ENCODE measurements at places on chromosomes 3 and 15.

GRCh38 chr15:56964182-56964581 lies 45.7 kb downstream of the TCF12 start:
- DNase-seq: peak; percentile 53

DNA sequence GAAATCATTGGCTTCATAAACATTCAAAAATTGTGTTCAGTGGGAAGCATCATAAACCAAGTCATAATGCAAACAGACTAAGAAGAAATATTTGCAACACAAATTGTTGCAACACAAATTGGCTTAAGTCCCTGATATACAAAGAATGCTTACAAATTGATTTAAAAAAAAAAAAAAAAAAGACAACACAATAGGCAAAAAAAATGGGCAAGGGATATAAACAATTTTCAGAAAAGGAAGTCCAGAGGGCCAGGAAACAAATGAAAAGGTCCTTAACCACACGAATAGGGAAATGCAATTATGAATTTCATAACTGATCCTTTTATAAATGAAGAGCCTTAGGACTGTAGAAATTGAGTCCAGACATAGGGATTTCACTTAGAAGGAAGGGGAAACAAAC lies 98.9 kb downstream of the LRRK1 start:
- DNase-seq: no peak

DNA sequence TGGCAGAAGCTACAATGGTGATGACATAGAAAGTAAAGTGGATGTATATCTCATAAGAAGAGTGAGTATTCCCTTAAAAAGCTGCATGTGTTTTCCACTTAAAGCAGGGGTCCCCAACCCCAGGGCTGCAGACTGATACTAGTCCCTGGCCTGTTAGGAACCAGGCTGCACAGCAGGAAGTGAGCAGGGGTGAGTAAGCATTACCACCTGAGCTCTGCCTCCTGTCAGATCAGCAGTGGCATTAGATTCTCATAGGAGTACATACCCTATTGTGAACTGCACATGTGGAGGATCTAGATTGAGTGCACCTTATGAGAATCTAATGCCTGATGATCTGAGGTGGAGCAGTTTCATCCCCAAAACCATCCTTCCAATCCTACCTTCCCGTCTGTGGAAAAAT lies 126.1 kb upstream of the CMC1 start:
- no peak for DNase-seq

DNA sequence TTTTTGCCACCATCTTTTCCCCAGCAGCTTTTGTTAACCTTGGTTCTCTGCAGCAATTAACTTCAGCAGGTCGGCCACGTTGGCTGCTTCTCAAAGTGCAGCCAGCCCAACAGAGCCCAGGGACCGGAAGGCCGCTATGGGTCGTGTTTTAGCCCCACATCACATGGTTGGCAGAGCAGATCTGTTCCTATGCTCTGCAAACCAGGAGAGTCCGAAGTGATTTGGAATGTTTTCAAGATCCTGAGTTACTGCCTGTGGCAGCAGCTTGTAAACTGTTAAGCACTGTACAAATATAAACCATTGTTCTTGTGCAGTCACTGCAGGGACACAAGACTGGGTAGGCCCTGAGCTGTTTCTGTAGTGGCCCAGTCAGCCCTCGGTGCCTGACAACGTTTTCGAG lies 69.6 kb upstream of the MYZAP start:
- no peak for DNase-seq

GRCh38 chr3:16437640-16438039 lies 75.9 kb downstream of the RFTN1 start:
- no peak for DNase-seq

Measured in mammary epithelial cell (primary cell).